LoVo (cell line): ENCODE measurements at places on chromosomes 7 and 10.
A peak's percentile ranks its signal among the peaks of the same experiment; 100 is the strongest.

GRCh38 chr7:80520199-80520598 is 8.3 kb upstream of the GNAT3 start:
- no peak for DNase-seq

DNA sequence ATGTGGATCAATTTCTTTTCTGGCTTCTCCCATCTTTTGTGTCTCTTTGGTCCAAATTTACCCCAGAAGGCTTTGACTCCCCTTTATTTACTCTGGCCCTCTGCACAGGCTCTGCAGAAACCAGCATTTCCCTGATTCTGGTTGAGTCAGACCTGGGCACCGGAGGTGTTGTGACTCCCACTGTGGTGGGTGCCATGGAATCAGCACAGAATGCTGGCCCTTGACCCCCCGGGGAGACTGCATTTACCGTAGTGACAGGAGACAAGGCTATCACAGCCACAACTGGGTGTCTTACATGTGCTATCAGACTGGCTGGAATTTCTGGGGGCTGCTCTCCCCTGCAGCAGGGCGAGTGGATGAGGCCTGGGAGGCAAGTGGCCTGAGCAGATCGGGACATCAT is 37.6 kb downstream of the PLXDC2 start:
- no peak for DNase-seq

GRCh38 chr7:141754939-141755338 is 9.0 kb upstream of the TAS2R3 start:
- DNase-seq, result peak; percentile 42

DNA sequence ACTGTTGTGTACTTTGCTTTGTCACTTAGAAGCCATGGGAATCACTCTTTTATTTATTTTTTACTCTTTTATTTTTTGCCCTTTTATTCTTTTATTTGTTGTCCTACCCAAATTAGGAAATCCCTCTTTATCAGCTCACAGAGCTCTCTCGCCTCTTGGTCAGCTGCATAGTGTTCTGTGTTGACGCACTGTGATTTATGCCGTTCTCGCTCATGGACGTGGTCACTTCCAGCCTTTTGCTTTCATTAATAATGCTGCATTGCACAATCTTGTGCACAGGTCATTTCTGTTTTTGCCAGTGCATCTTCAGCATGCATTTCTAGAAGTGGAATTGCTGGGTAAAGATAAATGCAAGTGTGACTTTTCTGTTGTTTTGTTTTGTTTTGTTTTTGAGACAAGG is 42.3 kb downstream of the FBH1 start:
- no peak for DNase-seq

DNA sequence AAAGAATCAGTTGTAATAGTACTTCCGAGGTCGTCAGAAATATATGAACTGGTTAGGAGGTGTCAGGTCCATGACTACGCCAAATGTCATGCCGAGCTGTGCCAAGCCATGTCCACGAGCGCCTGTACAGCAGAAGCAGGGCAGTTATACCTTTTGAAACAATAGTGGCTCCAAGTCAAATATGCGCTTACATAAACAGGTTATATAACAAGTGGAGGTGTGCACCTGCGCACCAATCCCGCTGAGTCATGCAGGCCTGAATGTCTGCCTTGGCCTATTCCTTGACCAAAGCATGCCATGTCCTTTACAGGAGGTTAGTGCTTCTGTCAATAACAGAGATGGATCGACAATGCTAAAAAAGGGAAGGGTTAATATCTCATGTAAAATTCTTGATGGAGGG is 21.3 kb upstream of the TRUB1 start:
- no peak for DNase-seq

GRCh38 chr10:95332666-95333249 is 42.0 kb upstream of the PDLIM1 start:
- no peak for DNase-seq

GRCh38 chr7:130084037-130084875 is 13.9 kb downstream of the KLHDC10 start:
- DNase-seq, result no peak
